D721Med (cell line): ENCODE measurements at places on chromosomes 3 and 15.

- no peak for DNase-seq
Observed at GRCh38 chr3:128850544-128850943, 28.9 kb upstream of the ACAD9 start.

DNA sequence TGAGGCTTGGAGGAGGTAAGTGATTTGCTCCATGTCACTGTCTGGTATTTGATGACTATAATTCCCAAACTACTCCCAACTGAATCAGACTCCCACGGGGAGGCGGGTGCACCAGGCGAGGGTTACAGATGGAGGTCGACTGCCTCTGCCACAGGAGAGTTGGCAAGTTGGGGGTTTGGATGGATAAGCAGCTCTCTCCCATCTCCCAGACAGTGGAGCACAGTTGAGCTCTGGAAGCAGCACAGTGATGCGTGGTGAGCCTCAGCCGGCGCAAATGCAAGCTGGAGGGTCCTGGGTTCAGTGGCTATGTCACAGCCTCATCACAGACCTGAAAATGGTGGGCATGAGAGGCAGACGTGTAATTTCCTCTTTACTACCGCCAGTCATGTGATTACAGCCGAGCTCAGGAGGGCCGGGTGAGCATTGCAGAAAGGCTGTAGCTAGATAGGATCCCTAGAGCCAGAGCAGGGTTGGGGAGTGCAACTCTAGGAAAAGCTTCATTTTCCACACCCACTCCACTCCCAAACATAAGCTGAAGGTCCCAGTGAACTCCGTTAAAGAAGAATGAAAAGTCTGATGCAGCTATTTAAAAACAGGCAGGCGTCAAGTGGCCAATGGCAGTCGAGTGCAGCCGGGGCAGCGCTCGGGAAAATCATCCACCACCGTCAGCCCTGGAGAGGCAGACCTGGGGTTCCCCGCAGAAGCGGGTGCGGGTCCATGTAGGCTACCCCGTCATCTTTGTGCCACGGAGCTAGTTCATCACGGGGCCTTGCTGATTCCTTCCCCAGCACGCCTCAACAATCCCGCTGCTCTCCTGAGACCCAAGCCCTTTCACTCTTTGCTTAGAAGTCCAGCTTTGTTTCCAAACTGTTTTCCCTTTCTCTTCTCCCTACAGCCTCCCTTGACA, 33.3 kb upstream of the VPS8 start:
- no peak for DNase-seq

DNA sequence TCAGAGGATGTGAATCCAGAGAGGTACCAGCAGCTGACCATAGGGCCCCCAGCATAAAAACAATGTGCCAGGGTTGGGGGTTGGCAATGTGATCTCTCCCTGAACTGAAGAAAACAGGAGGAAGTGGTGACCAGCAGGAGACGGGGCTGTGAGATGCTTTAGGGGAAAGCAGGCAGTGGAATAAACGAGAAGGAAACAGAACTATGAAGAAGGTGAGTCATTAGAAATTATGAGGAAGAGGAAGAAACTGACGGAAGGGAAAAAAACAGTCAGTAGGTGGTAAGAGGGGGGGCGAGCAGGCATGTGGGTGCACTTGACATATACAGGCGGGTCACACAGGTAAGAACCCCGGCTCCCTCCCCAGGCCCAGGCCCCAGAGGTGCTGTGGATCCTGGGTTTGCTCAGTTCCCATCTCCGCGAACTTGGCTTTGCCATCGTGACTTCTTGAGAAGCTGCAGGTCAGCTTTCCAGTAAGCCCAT, 42.2 kb upstream of the B3GNT5 start:
- DNase-seq: no peak

DNA sequence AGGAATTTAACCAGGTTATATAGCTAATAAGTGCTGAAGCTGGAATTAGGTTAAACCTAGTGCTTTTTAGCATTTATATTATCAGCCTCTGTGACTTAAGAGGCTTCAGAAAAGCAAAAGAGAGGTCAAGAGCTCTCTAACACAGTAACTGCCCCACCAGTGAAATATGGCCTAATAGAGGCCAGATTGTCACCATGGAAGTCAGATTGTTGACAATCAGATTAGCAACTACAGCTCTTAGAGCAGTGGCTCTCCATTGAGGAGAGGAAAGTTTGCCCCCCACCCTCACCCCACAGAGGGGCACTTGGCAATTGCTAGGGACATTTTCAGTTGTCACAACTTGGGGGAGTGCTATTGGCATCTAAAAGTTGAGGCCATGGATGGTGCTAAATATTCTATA, 23.3 kb upstream of the LMOD3 start:
- no peak for DNase-seq

DNA sequence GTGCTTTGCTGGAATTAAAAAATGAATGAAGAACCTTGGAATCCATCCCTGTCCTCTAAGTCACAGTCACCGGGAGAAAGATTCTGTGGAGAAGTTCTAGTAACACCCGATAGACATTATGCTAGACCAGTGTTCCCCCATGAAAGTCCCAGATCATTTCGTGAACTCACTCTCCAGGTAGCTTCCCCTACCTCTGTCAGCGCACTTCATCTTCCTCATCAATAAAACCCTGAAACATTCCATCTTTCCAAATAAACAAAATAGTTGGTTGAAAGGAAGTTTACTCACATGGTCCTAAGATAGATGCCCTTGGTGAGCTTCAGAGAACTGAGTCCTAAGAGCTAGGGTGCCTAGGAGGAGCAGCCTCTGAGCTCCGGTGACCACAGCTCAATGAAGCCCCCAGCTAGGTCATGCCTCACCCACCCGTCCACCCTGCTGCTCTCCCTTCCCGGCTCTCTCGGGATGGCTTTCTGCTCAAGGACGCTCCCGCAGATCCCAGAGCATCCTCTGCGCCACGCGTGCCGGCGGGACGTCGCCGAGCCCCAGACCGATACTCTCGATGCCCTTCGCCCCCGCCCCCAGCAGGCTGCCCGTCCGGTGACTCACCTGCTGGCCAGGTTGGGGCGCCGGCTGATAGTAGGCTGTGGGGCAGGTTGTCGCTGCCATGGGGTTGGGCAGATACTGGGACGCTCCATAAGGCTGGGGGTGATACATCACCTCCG, 776 bp downstream of the VGLL3 start:
- DNase-seq: no peak

- DNase-seq: no peak
Observed at GRCh38 chr3:16658004-16658924, 53.0 kb upstream of the DAZL start.

- DNase-seq: no peak
Observed at GRCh38 chr3:43581343-43581742, 40.5 kb downstream of the ANO10 start.

- no peak for DNase-seq
Observed at GRCh38 chr15:100022806-100023205, 289.6 kb upstream of the LYSMD4 start.

DNA sequence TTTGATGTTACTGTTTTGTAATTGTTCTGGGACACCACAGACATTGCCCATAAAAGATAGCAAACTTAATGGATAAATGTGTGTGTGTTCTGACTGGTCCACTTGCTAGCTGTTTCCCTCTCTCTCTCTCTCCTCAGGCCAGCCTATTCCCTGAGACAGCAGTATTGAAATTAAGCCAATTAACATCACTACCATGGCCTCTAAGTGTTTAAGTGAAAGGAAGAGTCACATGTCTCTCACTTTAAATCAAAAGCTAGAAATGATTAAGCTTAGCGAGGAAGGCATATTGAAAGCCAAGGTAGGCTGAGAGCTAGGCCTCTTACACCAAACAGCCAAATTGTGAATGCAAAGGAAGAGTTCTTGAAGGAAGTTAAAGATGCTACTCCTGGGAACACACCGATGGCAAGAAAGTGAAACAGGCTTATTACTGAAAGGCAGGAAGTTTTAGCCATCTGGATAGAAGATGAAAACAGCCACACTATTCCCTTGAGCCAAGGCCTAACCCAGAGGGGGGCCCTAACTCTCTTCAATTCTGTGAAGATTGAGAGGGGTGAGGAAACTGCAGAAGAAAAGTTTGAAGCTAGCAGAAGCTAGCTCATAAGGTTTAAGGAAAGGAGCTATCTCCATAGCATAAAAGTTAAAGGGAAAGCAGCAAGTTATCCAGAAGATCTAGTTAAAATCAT, 295.1 kb downstream of the CHST2 start:
- DNase-seq: no peak

GRCh38 chr3:27545061-27545460, 60.9 kb upstream of the SLC4A7 start:
- DNase-seq: no peak

GRCh38 chr3:189273736-189274135, 102.0 kb downstream of the TPRG1 start:
- no peak for DNase-seq

GRCh38 chr3:31132132-31132769, 237.8 kb upstream of the GADL1 start:
- no peak for DNase-seq

DNA sequence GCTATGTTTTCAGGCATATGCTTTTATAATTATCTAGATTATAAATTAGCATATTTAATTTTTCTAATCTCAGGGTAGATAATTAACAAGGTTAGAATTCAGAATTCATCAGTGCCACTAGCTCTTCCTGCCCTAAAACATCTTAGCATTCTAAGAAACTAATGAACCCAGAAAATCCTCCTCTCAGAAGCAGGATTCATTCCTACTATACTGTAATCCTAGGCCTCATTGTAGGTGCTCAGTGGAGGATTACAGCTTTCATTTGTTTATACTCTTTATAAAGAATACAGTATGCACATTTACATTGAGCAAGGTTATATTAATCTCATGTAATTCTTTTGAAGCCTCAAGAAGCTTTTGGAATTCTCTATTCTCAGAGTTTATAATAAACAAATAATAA, 20.9 kb downstream of the ACAD11 start:
- no peak for DNase-seq

DNA sequence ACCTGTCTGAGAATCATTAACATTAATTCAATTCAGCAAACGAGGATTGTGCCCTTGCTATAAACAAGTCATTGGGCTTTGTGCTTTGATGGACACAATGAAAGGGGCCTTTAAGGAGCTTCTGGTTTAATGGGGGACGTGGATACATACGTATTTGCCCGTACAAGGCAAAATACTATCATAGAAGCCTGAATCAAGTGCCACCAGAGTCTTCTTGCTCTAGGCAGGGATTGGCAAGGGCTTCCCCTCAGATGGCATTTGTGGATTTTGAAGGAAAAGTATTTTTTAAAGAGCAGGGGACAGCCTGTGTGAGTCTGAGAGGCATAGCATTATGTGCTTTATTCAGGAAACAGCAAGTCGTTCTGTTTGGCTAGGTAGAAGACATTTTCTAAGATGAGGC, 83.7 kb upstream of the NEDD4 start:
- DNase-seq: no peak

DNA sequence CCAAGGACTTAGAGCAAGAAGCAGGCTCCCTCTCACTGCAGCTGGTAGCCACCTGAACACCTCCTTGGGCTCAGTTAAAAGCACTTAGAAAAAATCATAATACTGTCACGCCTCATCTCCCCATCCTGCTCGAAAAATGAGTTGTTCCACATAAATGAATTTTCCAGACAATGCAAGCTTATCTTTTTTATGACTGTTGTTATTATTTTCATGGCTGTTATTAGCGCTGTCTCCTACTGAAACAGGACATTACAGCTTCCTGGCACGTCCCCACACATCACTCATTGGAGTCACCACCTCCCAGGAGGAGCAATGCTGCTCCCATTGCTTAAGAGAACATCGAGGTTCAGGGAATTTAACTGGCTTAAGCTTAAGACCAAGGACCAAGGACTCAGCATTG, 26.5 kb downstream of the CCDC33 start:
- DNase-seq: no peak

DNA sequence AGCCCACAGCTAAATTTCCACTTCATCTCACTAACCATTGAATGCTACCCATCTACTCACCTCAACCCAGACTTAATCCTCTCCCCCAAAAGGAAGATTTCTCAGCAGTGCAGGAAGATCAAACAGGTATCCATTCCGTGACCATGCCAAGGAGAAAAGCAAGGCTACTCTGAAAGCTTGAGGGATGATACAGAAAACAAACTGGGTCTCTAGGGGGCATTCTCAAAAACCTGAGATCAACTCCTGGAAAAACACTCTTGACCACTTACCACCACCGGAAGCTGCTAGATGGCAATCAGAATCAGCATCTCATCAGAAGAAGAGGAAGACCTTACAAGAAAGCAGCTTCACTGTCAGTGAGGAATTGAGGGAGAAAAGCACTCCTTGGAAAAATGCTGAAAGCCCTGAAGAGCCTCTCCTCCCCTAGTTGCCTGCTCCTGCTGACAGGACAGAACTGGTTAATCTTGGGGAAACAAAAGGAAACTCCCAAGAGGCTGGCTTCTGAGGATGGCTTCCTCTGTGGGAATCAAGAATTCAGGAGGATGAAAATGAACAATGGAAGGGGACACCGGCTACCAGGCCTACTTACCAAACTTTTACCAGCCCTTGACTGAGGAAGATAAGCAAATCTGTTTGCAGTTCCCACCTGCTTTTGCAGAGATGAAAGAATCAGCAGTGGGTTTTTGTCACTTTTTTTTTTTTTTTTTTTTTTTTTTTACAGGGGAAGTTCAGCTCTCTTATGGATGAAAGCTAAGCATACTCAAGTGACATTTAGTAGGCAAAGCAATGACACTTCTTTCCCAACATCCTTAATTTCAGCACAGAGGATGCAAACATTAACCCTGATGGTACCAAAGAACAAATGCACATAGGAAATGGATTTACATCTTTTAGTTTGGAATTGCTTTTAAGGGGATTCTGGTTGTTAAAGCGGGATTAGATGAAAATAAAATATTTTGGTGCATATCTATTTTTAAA, at the start of gene ATP8B4:
TSS of gene ATP8B4 (minus strand) at position 171 of the 978 bp plus-strand sequence. CDS start 12,267 bp downstream, outside the sequence.
- DNase-seq: no peak

DNA sequence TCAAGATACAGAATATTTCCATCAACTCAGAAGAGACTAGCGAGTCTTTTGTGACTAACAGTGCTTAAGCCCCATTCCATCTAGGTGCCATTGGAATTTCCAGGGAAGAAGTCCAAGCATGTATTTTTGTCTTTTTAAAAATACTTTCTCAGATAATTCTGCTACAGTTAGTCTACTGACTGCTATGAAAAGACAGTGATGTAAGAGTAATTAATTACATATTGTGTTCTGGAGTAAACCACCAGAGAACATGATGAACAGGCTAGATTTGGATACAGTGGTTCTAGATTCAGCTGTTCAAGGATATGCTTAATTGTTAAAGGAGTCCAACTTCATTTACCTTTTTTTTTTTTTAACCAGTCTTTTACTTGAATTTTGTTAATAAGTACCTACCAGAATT, 34.8 kb upstream of the PAK6 start:
- no peak for DNase-seq

GRCh38 chr3:174035328-174035886, 637.9 kb downstream of the NLGN1 start:
- DNase-seq: no peak

GRCh38 chr3:195212749-195213375, 58.1 kb downstream of the XXYLT1 start:
- no peak for DNase-seq

- DNase-seq: no peak
Observed at GRCh38 chr15:60571008-60571420, 92.1 kb upstream of the ICE2 start.

- no peak for DNase-seq
Observed at GRCh38 chr15:44705986-44706385, 5.1 kb downstream of the PATL2 start.
